CD4-positive, alpha-beta T cell treated with Interleukin-2 at 100 ng/mL for 4 hours (primary cell): ENCODE measurements at places on chromosomes 5 and 9.

GRCh38 chr5:119373449-119373858 lies 17.6 kb downstream of the TNFAIP8 start:
- DNase-seq, result no peak

GRCh38 chr9:132439153-132439552 lies 29.1 kb downstream of the CFAP77 start:
- no peak for DNase-seq

GRCh38 chr9:93620041-93620506 lies 43.7 kb downstream of the PHF2 start:
- no peak for DNase-seq

GRCh38 chr5:32615236-32615635 lies 29.9 kb downstream of the SUB1 start:
- no peak for DNase-seq

GRCh38 chr5:5695266-5695665 lies 272.8 kb downstream of the ICE1 start:
- no peak for DNase-seq

DNA sequence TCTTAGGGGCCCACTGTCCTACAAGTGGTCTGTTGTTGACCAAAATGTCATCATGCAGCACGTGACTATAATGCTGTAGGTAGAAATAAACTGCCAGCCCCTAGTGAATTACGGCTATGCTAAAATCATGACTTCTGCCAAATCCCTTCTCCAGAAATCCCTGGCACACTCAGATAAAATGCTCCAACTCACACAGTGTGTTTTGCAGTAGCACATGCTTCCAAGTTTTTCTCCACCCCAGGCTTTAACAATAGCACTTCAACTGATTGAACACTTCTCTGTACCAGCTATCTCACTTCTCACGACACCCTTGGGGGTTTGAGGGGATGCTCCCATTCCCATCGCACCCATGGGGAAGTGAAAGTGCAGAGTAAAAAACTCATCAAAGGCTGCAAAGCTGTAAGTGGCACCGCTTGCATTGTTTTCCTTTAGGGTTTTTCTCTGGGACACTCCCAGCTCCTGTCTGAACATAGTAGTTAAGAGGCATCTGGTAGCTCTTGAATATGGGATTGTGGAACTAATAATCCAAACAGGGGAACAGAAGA lies 151.0 kb upstream of the SLC24A2 start:
- DNase-seq, result no peak

GRCh38 chr5:18088020-18088579 lies 453.8 kb downstream of the TAF11L14 start:
- no peak for DNase-seq

- DNase-seq, result peak; percentile 43
Measured at GRCh38 chr9:1939926-1940368, 75.2 kb upstream of the SMARCA2 start.

- peak; percentile 32 for DNase-seq
Measured at GRCh38 chr9:128420651-128421481, at the start of gene CERCAM. CERCAM (plus strand) TSS chr9:128420857; CDS start chr9:128420878, 21 bp downstream.

GRCh38 chr9:91978740-91979414 lies 28.8 kb upstream of the ROR2 start:
- DNase-seq, result no peak

- DNase-seq, result no peak
Measured at GRCh38 chr5:72036951-72037350, 70.3 kb upstream of the MAP1B start.

DNA sequence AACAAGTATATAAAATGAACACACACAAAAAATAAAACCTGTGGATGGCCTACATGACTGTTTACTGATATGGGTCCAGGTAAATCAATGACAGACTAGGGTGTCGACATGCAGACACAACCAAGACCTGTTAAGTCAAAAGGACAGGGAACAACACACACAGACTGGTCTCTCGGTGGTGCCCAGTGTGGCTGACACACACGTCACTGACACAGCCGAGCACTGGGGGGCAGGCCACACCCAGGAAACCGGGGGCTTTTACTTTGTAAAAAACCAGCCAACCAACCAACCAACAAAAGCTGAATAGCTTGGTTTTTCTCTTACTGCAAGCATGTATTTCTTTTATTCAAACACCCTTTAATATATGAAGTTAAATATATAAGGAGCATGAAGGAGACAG lies 5.0 kb downstream of the FAM163B start:
- peak; percentile 26 for DNase-seq

DNA sequence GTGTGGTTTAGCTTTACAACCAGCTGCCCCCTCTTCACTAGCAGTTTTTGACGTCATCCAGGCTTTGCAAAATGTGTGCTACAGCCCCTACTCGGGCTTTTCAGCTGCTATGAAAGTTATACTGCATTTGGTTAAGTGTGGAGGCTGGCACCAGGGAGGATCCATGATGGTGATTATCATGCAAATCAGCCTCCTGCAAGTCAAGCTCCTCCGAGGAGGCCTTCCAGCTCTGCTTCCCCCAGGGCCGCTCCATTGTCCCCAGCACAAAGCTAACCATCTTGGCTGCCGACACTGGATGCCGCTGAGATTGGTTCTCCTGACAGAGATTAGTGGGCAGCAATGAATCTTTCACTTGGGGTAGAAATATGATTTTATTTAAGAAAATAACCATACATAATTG lies 159.6 kb downstream of the NR2F1-AS1 start:
- DNase-seq, result no peak

- no peak for DNase-seq
Measured at GRCh38 chr5:93417490-93417889, 163.5 kb downstream of the NR2F1-AS1 start.

DNA sequence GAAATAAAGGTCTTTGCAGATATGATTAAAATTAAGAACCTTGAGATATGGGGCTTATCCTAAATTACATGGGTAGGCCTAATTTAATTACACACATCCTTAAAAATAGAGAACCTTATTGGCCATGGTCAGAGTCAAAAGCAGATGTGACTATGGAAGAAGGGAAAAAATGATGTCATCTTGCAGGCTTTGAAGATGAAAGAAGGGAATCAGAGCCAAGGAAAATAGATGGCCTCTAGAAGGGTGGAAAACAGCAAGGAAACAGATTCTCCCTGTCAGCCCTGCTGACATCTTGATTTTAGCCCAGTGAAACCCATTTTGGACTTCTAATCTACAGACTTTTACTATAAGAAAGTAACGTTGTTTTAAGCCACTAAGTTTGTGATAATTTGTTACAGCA lies 37.6 kb upstream of the KCNN2 start:
- no peak for DNase-seq

GRCh38 chr5:135041726-135042125 lies 7.7 kb upstream of the PITX1 start:
- no peak for DNase-seq

GRCh38 chr5:76469656-76470290 lies 66.7 kb downstream of the IQGAP2 start:
- no peak for DNase-seq

- DNase-seq, result no peak
Measured at GRCh38 chr5:56837381-56837780, 22.0 kb downstream of the MAP3K1 start.

- DNase-seq, result no peak
Measured at GRCh38 chr9:70488793-70489105, 74.3 kb upstream of the KLF9 start.

- DNase-seq, result no peak
Measured at GRCh38 chr5:71884926-71885325, 165.9 kb downstream of the CARTPT start.

DNA sequence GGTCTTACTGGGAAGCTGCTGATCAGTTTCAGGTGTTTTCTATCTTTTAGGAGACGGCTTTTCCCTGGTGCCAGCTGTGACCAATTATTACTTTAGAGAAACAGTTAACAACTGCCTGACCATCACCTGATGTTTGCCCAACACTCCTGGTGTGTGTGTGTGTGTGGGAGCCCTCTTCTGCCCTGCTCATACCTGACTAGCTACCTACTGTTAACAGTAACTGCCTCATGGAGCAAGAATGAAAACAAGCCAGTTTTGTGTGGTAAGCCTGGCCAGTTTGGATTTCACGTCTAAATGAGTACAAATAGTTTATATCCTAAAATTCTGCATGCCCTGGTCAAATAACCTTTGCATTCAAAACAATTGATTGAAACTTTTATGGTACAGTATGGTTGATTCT lies 46.1 kb upstream of the RIOK2 start:
- DNase-seq, result no peak

GRCh38 chr5:180034564-180034963 lies 37.0 kb downstream of the RNF130 start:
- no peak for DNase-seq

DNA sequence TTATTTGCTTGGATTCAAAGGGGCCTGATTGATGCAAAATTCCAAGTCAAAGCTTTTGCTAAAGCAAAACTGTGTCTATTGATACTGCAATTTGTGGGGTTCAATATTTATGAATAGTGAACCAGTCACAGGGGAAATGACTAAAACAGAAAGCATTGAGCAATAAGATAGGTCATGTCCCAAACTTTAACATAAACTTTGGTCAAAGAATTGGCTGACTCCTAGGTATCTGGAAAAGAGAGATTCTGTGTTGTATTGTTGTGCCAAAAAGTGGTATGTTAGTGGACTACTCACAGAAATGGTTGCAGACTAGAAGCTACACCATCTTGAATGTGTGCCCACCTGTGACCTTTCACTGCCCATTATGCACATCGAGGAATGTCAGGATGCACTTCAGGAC lies 585.5 kb upstream of the RGMB start:
- no peak for DNase-seq

DNA sequence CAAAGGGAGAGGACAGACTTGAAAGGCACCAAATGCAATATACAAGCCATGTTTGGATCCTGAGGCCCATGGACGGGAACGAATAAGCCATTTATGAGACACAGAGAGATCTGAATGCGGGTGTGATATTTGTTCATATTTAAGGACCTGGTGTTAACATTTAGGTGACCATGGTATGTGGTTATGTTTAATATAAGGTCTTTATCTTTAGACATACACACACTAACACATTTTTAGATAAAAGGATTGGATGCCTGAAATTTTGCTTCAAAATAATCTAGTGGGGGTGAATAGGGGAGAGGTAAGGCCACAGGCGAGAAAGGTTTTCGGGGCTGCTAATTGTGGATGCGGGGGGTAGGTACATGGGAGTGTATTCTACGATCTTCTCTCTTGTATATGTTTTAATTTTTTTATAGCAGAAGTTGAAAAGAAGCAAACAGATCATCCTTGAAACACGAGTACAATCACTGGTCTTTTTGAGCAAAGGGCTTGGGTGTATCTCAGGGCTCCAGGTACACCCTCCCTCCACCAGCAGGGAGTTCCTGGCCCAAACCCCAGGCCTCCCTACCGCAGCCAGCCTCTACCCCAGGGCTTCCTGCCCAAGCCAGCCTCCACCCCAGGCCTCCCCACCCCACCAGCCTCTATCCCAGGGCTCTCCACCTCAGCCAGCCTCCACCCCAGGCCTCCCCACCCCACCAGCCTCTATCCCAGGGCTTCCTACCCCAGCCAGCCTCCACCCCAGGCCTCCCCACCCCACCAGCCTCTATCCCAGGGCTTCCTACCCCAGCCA lies 12.2 kb downstream of the AKNA start:
- no peak for DNase-seq

GRCh38 chr9:26131886-26132285 lies 453.6 kb upstream of the TUSC1 start:
- no peak for DNase-seq

DNA sequence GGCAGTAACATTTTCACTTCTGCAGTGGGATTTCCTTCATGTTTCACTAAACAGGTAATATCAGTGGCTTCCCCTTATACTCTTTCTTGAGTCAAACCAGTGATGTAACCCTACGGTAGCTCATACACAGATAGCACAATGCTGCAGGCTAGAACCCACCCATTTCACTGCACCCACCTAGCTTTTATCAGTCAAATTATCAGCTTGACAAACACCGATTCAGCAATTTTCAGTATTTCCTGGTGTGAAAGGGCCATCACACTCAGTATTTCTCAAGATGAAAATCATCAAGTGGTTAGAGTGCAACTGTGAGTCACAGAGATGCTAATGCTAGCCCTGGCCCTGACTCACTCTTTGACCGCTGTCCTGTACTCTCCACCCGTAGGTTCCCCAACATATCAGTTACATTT lies 242.3 kb upstream of the PTGER4 start:
- peak; percentile 72 for DNase-seq

DNA sequence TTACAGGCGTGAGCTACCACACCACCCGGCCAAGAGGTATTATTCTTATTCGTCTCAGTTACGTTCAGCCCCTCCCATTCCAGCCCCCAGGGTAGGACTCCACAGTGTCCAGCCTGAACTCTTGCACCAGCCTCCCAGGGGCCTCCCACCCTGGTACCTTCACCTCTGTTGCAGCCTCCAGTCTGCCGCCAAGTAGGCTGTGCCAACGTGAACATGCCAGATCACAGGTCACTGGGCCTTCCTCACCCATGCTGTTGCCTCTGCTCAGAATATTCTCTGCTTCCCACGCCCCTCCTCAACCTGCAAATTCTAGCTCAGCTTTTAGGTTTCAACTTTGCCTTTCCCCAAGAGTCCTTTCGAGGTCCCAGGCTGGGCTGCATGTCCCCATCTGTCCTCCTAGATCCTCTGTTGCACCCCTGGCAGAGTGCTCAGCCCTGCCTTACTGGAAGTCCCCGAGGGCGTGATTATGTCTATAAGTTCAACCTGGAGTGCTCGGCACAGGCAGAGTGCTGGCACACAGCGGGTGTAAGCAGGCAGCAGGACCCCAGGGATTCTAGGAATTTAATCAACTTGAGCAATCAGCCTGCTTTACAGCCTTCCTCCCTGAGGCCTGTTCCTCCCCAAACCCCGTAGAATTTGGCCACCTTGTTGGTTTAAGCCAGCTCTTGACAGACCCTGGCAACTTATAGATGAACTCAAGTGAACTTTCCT lies 13.1 kb upstream of the STXBP1 start:
- no peak for DNase-seq

- no peak for DNase-seq
Measured at GRCh38 chr9:120465685-120466407, 114.1 kb downstream of the CDK5RAP2 start.

DNA sequence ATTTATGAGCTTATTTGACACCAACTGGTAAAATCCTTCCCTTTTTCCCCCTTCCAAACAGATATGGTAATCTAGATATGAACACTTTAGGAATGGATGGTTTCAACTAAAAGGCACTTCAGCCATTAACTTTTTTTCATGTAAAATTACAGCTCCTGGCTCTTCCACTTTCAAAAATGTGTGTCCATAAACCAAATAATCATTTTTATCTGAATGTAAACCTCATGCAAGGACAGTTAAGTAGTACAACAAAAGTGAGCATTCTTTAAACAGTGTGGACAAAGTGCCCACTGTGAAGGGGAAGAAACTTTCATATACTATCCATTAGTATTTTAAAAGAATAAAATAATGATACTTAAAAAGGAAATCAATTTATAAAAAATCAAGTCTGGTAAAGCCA lies 17.2 kb downstream of the RAB14 start:
- no peak for DNase-seq

DNA sequence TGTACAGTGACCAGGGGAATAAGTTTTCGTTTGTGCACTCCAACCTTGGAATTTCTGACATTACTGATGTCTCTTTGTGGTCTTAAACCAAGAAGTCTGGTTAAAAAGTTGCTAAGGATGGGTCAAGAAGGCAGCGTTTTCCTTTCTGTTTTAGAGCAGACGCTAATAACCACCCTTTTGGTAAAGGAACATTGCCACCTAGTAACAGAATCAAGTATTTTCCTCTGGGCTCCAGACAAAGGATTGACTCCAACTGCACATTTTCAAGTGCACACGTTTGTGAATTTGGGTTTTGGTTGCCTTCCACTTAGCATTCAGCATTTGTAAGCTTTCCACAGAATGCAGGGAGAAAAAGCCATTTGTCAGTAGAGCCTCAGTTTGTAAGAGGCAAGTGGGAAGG lies 22.2 kb upstream of the CEP78 start:
- peak; percentile 46 for DNase-seq
